Hematopoietic multipotent progenitor cell treated with erythropoietin and hydrocortisone succinate and interleukin-3 and kit ligand, for 4 days (in vitro differentiated cells): ENCODE measurements at places on chromosomes 12 and 14.

- DNase-seq = no peak
Observed at GRCh38 chr12:48826209-48826855, 8.0 kb downstream of the CACNB3 start.

- no peak for DNase-seq
Observed at GRCh38 chr12:87756111-87756510, 273.1 kb downstream of the C12orf50 start.

- peak; percentile 10 for DNase-seq
Observed at GRCh38 chr12:25023808-25024207, 74.9 kb upstream of the BCAT1 start.

DNA sequence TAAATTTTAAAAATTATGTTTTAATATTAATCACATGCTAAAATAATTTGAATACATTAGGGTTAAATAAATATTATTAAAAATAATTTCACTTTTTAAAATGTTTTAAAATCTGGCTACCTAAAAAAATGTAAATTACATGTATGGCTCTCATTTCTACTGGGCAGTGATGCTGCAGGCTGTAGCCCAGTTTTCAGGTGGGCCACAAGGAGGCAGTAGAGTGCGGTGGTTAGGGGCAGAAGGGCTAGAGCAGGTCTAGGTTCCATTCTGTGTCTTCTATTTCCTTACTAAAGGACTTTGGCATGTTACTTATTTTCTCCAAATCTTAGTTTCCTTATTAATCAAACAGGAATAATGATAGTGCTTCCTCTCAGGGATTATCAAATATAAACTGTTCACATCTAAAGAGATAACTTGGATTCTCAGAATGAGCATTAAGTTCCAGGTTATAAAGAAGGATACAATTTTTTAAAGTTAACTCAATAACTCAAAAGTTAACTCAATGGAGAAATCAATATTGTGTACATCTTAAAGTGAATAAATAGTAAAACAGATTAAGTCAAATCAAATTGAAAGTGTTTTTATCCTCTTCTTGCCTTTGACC lies 54.9 kb upstream of the OVCH1 start:
- DNase-seq = peak; percentile 74

DNA sequence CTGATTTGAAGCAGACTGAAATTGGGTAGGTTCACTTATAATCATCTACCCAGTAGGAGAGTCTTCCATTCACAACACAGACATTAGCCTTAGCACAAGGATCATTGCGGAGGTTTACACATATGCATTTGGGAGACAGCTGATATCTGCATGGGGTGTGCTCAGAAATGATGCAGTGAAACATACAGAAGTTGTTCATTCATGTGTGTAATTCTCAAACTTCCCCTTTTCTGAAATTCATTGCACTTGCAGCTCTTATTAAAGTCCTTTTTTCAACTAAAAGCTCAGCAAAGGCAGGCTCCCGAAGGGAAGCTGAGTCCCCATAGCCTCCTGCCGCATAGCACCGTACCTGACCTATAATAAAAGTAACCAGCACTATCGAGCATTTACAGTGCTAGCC lies 218.3 kb upstream of the CRY1 start:
- DNase-seq = peak; percentile 52

DNA sequence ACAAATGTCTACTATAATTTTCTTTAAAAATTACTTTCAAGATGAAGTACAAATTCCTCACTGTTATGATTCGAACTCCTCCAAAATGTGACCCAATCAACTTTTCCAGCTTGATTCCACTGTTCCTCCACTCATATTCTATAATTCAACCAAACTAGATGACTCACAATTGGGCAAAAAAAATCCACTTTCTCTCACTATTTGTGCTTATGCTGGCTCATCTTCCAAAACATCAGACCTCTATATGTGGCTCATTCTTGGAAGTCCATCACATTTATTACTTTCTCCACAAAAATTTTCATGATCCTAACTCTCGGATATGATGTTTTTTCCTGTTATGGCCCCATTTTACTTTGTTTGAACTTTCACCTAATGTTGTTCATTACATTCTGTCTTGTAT lies 26.9 kb upstream of the RXYLT1 start:
- no peak for DNase-seq
